ENCODE measurements at places on chromosomes 16 and 17.

- DNase-seq = peak; percentile 61
Measured at GRCh38 chr16:74998481-74999218, at the start of gene ZNRF1. Gene ZNRF1, plus strand, starts transcription at chr16:74999024. Its CDS starts 648 bp downstream, at chr16:74999672.

GRCh38 chr17:801660-802059 is 19.5 kb downstream of the MRM3 start:
- DNase-seq = no peak

DNA sequence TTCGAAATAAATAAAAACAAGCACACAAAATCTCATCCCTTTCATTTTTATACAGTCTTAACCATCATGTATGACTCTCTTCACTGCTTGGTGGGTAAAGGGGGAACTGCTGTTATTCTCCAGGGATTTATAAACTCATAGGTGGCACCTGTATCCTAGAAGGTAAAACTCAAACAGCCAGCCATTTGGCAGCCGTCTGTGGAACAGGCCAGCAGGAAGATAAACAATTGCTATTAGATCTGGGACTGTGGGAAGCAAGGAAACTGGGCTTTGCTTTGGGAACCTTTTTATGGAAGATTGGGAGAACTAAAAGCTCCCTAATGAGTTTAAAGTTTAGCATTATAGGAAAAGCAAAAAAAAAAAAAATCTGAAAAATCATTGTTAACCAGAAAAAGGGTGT is 126.0 kb downstream of the TANGO6 start:
- no peak for DNase-seq

DNA sequence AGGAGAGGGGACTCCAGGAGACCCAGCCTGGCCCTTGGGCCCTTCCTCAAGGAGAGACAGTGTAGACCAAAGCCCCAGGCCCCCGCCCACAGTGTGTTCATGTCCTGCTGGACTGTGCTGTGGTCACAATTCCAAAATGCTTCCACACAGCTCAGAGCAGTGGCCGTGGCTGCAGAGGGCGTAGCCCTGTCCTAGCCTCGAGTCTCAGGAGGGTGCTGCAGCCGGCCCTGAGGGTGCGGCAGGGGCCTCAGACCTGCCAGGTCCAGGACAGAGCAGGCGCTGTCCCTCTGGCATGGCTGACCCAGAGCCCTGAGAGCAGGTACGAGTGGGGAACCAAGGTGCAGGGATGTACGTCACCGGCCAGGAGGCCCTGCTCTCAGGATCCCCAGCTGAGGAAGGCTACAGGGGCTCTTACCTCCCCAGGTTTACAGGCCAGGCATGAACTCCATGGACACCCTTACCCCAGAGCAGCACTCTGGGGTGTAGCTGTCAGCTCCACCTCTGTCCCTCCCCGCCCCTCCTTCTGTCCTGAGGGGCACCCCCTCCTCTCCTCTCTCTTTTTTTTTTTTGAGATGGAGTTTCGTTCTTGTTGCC is 7.3 kb downstream of the DBNDD1 start:
- DNase-seq = no peak

GRCh38 chr16:2214719-2214968 is at the start of gene PGP:
Gene PGP, minus strand, starts transcription at chr16:2214840. Its CDS starts 63 bp downstream, at chr16:2214777.
- DNase-seq = no peak

GRCh38 chr16:81327011-81327410 is 12.2 kb downstream of the GAN start:
- DNase-seq = no peak

GRCh38 chr16:1929578-1930337 is 11.5 kb upstream of the HS3ST6 start:
- peak; percentile 88 for DNase-seq

Measured in stimulated activated CD4-positive, alpha-beta T cell treated with anti-CD3 and anti-CD28 coated beads, Interleukin-1b, Interleukin-23, amount 100 ng/mL, for 24 hours (primary cell).